KBM-7 (cell line): ENCODE measurements at places on chromosomes 12 and 14.

DNA sequence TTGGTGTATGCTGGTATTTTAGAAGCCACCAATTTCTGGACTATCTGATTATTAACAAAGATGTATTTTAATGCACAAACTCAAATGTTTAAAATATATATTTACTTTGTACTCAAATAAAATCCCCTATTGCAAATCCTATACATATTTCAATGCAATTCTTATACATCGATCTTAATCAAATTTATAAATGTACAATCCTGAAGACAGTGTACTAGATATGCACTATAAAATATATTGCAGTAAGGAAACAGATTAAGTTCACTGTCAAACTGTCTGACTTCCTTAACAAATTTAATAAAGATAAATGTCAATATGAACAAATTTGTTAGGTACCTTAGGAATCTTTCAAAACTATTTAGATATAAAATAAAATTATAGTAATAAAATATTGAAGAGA is 43.9 kb downstream of the FOXA1 start:
- DNase-seq = no peak

DNA sequence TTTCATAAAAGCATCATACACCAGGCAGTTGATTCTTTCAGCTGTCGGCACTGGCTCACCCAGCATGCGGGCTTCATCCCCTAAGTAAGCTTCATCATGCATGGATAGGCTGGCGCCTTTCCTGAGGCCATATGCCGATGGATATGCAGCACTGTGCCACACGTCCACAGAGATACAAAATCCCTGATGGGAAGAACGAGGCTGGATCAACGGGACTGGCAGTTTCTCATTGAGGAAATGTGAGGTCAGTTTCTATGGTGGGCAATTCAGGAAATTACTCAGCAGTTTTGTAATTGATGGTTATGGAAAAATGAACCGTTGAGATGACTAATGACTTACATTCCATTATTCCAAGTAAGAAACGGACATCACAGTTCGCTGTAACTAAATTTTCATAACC is 453.8 kb downstream of the TMEM121 start:
- no peak for DNase-seq

GRCh38 chr12:91951571-91951970 is 194.1 kb downstream of the BTG1 start:
- DNase-seq = no peak

GRCh38 chr14:39581474-39581873 is 149.2 kb upstream of the FBXO33 start:
- DNase-seq = peak; percentile 3

GRCh38 chr12:32794281-32794680 is 38.6 kb upstream of the YARS2 start:
- DNase-seq = no peak

DNA sequence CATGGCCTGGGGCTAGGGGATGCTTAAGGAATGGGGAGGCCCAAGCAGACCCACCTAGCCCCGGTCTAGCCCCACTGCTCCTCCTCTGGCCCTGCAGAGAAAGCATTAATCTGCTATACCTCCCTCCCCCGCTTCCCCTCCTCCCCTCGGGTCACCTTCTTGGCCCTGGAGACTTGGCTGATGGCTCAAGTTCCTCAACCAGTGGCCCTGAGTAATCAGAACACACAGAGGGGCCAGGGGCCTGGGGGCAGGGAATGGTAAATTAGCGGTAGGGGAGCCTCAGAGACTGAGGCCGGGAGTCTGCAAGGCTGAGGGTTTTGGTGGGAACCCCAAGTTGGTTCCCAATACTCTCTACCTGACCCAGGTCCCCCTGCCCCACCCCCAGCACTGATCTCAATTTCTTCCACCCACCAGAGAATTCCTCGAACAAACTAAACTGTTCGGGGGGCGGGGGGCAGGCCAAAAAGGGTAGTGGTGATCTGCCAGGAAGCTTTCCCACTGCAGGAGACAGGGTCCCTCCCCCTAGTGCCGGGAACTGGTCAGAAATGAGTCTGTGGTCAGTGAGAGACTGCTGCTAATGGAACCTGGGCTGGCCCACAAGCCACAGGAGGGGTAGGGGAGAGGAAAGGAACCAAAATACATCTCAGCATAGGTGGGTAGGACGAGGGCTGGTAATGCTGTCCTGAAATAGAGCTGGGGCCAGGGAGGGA is 12.8 kb upstream of the SMARCD1 start:
- DNase-seq = no peak

GRCh38 chr12:77842430-77842829 is 11.7 kb downstream of the NAV3 start:
- DNase-seq = no peak

DNA sequence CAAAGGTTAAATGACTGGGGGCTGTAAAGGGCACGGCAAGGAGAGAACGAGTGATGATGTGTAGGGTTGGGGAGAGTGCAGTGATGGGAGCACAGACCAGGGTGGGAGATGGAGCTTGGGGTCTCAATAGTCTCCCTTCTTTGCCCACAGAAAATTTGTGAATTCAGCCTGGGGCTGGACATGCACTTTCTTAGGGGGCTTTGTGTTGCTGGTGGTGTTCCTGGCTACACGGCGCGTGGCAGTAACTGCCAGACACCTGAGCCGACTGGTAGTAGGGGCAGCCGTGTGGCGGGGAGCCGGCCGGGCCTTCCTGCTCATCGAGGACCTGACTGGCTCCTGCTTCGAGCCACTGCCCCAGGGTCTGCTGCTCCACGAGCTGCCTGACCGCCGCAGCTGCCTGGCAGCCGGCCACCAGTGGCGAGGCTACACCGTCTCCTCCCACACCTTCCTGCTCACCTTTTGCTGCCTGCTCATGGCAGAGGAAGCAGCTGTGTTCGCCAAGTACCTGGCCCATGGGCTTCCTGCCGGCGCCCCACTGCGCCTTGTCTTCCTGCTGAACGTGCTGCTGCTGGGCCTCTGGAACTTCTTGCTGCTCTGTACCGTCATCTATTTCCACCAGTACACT is 1.7 kb downstream of the FITM1 start:
- no peak for DNase-seq

DNA sequence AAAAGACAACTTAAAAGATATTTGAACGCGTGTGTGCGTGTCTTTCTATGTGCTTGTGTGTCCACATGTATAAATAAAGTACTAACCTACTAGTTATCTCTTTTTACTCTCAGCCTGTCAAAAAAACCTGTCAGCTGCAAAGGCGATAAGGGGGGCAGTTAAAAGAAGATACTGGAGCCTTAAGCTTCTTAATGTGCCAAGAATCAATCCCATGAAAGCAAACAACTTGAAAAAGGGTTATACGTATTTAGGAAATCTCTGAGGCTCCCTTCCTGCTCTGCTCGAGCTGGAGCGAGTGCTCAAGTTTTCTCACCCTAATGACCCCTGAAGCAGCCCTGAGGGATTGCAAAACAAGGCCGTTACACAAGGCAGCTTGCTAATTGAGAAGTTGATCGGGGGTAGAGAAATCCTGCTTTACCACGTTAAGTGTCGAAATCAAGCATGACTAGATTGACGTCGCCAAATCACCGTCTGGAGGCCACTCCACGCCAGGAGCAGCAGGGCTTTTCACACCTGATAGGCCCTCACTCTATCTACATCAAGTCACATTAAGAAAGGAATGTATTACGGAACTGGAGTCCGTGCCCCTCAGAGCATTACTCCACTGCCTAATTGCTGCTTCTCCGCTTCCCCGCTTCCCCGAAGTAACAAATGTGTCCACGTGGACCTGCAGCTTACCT is 32.4 kb downstream of the LMO3 start:
- DNase-seq = no peak

DNA sequence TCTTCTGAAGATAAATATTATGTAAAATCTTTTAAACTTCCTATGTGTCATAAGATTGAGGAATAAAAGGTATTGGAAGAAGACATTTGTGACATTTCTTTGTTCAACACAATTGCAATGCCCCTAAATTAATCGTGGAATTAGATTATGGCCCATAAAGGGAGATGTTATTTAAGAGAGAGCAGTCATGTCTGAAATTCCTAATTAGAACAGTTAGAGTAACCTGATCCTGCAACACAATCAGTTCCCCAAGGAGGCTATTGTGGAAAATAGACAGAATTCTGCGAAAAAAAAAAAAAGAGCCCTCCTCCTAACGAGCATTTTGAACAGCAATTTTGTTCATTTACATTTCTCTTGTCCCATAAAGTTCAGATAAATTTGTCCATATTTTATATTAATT is 339.5 kb downstream of the PAWR start:
- DNase-seq = no peak

- DNase-seq = peak; percentile 55
Observed at GRCh38 chr14:81303258-81303935, 82.6 kb upstream of the GTF2A1 start.

- DNase-seq = no peak
Observed at GRCh38 chr14:21240417-21240816, 28.8 kb downstream of the HNRNPC start.

DNA sequence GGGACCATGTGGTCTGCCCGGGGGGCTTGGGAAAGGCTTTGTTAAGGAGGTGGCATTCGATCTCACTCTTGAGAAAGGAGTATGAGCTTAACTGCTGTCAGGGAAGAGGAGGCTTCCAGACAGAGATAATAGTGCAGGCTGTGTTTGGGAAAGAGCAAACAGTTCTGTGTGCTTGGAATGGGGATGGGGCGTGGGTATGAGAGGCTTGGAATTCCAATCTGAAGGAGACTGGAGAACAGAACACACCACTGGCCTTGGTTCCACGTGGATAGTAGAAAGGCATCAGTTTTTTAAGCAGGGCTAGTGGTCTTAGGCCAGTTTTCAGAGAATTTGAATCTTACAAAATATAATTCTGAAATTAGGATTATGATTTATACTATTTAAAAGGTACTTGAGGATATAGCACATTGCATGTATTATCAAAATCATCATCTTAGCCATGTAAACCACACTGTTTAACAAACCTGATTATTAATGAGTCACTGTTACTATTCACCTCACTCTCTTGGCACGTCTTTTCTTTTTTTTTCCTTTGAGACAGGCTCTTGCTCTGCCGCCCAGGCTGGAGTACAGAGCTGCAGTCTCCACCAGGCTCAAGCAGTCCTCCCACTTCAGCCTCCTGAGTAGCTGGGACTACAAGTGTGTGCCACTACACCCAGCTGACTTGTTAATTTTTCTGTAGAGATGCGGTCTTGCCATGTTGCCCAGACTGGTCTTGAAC is 38.5 kb upstream of the KCNK13 start:
- DNase-seq = no peak

DNA sequence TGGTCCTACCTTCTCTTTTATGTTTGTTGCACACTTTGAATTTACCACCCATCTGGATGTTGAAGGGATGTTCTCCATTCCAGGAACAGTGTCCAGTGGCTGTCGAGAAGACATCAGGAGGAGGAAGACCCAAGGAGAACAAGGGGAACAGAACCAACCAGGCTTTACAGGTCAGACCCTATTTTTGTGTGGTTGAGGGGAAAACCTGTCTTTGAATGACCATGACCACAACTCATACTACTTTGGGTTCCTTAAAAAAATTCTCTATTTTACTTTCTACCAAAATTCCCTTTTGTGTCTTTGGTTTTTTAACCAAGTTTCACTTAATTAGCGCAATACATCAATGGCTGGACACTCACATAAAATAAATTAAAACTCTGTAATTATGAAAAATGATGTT is 78.7 kb downstream of the PLXNC1 start:
- no peak for DNase-seq

DNA sequence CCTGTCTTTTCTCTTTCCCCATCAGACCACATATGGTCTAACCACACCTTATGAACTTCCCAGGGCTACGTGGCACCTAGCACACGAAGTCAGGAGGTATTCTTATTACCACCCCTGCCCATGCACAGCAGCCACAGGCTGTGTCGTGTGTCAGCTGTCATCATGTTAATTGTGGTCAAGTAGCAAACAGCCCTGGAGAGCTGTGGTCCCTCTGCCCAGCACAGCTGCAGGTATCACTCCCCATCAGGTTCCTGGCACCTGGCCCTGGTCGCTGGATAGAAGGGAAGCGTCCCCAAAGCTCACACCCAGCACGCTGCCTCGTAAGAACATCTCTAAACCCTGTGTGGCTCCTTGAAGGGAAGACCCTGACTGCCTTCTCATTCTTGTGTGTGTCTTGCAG is 45.4 kb downstream of the CLMN start:
- no peak for DNase-seq

GRCh38 chr12:7642876-7643309 is 22.8 kb downstream of the APOBEC1 start:
- peak; percentile 50 for DNase-seq

- peak; percentile 53 for DNase-seq
Observed at GRCh38 chr14:75141967-75142366, 15.1 kb upstream of the NEK9 start.

DNA sequence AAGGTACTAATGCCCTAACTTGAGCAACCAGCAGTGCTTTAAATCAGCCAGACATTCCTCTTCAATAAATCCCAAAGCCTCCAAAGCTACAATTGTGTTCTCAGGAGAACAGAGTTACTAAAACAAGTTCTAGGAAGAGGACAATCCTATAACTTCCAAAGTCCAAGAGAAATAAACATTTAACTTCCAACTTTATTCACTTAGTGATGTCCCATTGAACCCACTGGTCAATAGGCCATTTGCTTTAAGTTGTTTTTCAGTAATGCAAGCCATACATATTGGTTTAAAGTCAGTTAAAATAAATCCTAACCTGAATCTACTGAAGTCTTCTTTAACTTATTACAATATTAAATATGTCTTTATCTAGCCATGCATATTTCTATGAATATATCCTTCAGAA is 165.4 kb downstream of the PAWR start:
- DNase-seq = no peak

GRCh38 chr12:54009171-54010052 is 627 bp downstream of the HOXC8 start:
- DNase-seq = peak; percentile 43

DNA sequence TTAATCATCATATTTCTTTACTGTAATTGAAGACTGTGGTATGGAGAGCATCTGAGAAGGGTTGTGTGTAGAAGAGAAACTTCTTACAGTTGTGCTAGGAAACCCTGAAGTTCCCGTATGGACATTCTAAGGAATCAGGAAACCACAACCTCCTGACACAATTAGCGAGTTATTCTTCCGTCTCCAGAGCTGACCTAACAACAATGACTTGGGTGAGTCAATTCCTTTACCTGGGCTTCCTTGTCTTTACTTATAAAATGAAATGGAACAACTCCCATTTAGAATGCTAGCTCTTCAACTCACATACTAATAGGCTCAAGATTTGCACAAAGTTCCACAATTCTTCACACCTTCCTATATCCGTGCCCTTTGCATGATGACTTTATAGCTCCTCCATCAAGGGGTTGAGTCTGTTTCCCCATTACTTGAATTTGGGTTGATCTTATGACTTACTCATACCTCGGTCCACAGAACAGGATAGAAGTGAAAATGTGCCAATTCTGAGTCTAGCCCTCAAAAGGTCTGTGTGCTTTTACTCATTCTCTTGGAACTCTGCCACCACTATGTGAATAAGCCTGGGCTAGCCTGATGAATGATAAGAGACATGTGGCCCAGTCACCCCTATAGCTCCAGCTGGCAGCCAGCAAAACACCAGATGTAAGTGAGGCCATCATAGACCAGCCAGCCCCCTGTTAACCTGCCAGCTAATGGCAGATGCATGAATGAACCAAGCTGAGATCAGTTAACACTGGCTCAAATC is 459.4 kb downstream of the ETNK1 start:
- DNase-seq = no peak

DNA sequence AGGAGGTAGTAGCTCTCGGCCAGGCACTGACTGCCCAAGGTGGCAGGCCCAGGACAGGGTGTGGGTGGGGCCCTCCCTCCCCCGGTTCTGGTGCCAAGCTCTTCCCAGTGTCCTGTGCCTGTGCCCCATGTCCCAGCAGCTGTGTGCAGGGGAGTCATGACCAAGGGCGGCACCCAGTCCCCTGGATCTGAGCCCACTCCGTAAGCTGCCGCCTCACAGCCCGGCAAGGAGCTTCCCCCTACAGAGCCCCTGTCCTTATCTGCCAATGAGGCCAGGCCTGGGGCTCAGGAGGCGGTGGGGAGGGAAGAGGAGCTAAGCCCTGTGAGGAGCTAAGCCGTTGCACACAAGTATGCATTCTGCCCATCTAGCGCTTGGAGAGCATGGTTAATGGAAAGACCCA is 5.6 kb upstream of the C14orf180 start:
- no peak for DNase-seq
